Stimulated activated naive CD4-positive, alpha-beta T cell treated with Interleukin-2 at 50 U/mL for 16 hours (primary cell): ENCODE measurements at places on chromosomes 2 and 18.

DNA sequence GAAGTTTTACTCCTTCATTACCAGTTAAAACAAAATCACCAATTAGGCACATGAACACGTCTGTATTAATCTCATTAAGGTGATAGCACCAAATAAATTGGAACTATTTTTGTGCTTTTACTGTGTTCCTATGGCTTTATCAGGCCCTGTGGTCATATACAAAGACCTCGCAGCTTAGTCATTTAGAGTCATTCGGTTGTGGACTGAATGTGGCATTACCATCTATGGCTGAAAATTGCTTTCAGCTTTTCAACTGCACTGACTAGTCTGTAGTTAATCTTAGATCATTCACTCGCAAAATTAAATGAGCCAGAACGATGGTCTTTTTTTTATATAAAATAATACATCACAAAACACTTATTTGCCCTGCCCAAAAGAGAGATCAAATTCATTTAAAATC lies 601.7 kb downstream of the NR4A2 start:
- DNase-seq: no peak

DNA sequence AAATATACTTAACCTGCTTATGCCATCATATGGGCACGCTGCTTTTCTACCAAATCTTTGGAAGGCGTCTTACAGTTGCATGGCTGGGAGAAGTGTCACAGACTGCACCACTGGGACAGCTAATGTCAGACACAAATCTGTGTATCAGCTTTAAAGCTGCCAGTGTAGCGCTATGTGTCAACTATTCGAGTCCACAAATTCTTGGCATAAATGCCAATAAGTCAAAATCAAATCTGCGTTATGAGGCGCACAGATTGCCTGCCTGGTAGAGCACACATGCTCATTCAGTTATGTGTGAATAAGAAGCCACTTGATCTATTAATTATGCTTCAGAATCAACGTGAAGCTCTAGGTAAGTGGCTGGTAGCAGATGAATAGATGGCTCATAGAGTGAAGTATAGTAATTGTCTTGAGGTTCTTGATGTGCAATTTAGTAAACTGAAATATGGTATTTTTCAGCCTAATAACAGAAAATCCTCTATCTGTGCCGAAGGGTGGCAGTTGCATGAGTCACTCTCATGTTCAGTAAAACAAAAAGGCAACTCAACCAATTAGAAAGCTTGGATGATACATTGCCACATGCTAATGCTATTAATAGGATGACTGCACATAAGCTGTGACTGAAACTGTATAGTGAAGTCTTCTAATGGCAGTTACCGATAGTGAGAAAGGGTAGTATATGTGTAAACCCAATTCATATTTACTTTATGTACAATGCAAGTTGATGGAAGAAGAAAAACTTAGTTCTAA lies 52.0 kb downstream of the DCC start:
- no peak for DNase-seq

DNA sequence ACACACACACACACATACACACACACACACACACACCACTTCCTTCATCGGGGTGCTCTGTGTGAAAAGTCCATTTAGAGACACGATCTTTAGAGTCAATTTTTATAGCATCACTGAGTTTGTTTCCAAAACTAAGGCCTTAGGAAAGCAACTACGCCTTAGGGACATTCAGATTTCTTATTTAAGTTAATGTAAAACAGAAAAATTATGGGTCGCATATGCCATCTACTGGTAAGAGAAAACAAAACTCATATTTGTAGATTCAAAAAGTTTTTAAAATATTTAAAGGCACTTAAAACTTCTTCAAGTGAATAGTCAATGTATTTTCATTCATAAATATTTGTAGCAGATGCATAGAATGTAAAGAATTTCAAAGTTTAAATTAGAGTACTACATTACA lies 166.2 kb downstream of the ATAD2B start:
- no peak for DNase-seq

DNA sequence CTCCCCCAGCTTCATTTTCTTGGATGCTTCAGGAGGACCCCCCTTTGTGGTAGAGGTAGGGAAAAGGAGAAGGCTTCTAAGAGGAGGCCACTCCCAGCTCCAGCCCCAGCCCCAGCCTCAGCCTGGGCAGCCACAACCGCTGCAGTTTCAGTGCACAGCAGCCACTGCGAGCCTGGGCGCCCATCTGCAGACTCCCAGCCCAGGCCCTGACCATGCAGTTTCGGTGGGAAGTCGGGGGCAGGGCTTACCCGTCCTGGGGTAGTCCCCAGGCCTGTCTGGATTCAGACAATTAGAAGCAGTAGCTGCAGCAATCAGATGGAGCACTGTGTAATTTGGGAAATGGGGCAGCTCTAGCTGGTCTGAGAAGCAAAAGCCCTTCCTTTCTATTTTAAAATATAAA lies 28.6 kb downstream of the ITM2C start:
- no peak for DNase-seq

DNA sequence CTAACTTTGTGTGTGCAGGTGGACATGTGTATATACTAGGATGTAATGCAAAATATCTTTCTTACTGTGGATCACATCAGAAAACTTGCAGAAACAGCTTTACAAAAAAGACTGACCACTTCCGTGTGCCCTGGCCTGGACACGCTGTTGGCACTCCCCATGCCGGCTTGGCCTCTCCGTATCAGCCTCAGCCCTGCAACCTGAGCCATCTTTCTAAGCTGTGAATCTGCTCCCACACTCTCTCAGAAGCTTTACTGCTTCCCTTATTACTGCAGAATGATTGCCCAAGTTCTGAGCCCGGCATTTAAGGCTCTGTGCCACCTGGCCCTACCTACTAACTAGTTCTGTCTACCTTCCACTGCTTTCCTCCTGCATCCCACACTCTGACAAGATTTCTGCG lies 37.8 kb downstream of the MYO7B start:
- DNase-seq: no peak

DNA sequence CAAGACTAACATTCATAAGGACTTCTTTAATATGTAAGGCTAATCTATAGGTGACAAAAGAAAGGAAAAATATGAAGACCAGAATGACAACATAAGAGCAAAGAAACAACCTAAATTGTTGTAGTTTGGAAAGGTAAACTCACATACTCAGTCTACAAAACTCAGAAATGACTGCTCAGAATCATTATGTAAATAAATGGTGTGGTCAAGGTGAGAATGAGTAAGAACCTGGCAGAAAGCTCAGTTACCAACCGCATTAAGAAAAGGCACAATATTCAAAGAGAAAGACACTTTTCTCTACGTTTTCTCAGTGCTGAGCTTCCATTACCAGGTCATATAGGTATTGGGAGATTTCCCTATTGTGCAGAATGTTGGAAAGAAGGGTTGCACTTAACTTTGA lies 15.8 kb downstream of the ATF2 start:
- no peak for DNase-seq

DNA sequence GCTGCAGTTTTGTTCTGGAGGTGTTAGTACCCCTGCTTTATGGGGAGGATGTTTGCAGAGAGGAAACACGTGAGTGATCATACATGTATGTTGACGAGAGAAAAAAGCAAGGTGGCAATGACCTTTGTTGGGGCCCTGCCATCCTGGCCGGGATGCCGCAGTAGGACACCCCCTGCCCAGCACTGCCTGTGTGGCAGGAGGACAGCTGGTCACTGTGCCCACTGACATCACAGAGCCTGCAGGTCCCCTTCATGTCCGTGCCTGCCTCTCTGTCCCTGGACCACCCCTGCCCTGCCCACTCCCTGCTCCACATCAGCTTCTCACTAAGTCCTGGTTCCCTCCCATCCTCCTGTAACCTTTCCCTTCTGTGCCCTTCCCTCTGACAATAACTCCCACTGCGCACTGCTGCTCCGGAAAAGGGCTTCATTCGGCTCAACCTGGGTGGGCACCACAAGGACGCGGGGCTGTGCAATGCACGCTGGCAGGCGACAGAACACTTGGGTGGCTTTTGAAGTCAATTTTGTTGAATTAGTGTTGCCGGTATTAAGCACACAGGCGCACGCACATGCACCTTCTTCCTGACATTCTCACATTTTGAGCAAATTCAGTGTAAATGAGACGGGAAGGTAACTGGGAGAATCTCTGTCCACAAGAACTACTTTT lies 51.5 kb upstream of the TWIST2 start:
- DNase-seq: no peak

DNA sequence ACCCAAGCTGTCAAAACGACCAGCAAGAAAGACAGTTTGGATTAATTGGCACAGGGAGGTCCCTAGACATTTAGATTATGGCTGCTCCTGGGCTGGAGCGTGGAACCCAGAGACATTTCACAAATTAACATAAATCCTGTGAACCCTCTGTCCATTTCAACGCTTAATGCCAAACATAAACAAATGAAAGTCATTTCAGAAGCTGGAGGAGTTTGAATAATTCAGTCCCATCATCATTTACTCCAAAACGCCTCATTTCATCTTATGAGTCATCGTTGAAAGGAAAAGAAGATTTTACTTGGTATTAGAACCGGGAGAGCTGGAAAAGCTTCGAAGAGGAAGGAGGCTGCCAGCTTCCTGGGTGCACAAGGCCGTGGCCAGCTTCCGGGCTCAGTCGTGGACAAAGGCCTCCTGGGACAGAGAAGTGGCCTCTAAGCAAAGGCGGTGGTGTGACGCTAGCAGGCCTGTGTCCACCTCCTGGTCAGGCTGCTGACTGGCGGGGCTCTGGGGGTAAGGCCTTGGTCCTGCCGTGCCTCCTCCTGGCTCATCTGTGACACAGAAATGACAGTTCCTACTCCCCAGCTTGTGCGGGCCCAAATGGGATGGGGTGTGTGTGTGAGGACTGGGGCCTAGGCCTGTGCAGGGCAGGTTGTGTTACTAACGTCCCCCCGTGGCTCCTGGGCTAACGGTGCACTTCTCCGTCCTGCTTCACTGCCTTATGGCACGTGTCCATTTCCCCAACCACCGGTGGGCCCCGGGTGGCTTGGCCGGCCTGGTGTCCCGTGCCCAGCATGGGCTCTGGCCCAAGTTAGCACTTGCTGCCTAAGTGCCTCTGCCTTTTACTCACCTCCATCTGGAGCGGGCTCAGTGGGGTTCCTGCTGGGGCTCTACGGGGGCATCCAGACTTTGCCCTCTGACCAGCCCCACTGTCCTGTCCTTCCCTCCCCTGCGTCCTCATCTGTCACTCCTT lies 71.6 kb downstream of the RRM2 start:
- DNase-seq: no peak

- DNase-seq: no peak
Measured at GRCh38 chr18:66342577-66342976, 261.3 kb downstream of the CDH19 start.

GRCh38 chr2:229780856-229781773 lies 66.8 kb upstream of the DNER start:
- DNase-seq: no peak

- no peak for DNase-seq
Measured at GRCh38 chr2:100708333-100708732, 111.6 kb upstream of the NPAS2 start.

GRCh38 chr2:62919041-62919440 lies 131.6 kb upstream of the OTX1 start:
- DNase-seq: no peak

DNA sequence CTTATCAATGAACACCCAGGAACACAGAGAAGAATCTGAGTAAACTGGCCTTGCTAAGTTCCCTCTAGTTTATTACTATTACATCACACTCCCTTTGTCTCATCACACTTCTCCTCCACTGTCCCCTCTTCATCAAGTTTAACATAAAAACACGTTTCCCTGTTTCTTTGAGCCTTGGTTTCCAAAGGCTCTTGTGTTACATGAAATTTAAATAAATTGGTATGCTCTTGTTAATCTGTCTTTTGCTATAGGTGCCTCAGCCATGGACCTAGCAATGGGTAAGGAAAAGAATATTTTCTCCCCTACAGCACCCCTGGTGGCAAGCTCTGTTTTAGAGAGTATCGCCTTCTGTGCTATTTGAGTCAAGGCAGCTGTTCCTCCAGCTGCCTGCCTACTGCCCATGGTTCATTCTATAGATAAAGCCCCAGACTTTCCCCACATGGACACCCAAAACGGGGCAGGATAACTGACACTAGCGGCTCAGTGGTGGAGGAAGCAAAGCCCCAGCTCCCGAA lies 31.8 kb downstream of the TGIF1 start:
- no peak for DNase-seq

DNA sequence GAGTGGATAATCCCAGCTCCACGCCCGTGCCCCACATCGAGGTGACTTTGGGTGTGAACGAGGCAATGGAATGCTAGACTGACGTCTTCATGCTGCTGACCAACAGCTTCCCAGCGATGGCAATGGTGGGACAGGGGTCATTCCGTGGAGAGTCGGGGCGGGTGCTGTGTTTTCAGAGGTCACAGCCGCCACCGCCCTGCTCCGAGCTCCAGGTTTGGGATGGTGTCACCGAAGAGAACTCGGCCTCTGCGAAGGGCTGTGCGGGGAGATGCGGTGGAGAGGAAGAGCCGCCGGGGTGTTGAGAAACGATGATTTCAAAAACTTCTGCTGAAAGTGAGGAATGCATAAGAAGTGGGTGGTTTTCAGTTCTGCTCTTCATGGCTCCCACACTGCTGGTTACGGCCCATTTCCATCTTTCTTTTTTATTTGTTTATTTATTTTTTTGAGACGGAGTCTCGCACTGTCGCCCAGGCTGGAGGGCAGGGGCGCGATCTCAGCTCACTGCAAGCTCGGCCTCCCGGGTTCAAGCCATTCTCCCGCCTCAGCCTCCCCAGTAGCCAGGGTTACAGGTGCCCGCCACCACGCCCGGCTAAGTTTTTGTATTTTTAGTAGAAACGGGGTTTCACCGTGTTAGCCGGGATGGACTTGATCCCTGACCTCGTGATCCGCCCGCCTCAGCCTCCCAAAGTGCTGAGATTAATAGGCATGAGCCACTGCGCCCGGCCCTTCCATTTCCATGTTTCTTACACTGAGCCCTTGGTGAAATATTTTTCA lies 142.6 kb downstream of the RTP5 start:
- DNase-seq: no peak

DNA sequence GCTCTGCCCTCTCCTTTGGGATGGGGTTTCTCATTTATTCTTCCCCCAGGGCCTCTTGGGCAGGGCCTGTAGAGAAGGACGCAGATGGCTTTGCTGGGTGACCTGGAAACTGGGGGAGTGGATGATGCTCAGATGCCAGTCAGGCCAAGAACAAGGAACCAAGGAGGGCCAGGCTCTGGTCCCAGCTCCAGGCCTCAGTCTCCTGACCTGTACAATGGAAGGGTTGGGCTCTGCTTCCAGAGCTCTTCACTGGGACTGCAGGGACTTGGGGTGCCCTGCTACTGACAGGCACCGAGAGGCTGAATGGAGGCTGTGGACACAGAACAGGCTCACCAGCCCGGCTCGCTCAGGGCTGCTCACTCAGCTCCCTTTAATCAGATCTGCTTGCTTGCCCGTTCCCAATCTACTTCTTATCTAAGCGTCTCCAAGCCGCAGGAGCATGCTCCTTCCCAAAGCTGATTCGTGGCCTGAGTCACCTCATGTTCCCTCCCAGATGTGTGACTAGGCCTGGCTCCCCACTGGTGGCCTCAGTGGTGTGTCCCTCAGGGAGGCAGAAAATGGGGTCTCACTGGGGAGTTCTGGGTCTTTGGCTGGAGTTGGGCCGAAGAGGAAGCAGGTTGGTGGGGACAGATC lies 82.6 kb upstream of the ODC1 start:
- no peak for DNase-seq
